ENCODE measurements at places on chromosomes 12 and 14. TPM values are rescaled to one million over a fixed set of nuclear protein-coding genes. Genes with fewer than 3 reads are reported as not detected.

Gene VPS33A
- 15.5 TPM for total RNA-seq

Gene UBE3B
- 21.6 TPM for total RNA-seq

Gene TAS2R9
- total RNA-seq = 0.25 TPM

Gene ALDH2
- total RNA-seq = 11.1 TPM

Gene NELL2
- 1,352 TPM for total RNA-seq

Gene SSTR1
- total RNA-seq = 12.0 TPM

Gene HAL
- under 0.01 TPM for total RNA-seq

Gene RNF212B
- total RNA-seq = not detected

Gene CD163L1
- total RNA-seq = 1.5 TPM

Gene CLEC14A
- 3.2 TPM for total RNA-seq

Gene SMIM41
- total RNA-seq = not detected

Gene PTGDR
- 0.49 TPM for total RNA-seq

Gene OVCH1
- 0.25 TPM for total RNA-seq

Gene CDKN1B
- 107 TPM for total RNA-seq

Gene LGR5
- under 0.01 TPM for total RNA-seq

Gene IFI27L2
- total RNA-seq = 11.3 TPM

Gene MYF6
- 0.74 TPM for total RNA-seq

Gene INSM2
- 0.25 TPM for total RNA-seq

Gene SELPLG
- 1.2 TPM for total RNA-seq

Gene LRIG3
- total RNA-seq = 12.3 TPM

Gene KCNH5
- total RNA-seq = 20.9 TPM

Gene NFATC4
- 2.5 TPM for total RNA-seq

Gene ITGB7
- total RNA-seq = 0.25 TPM

Gene LIN7A
- 28.5 TPM for total RNA-seq

Gene C12orf54
- total RNA-seq = not detected

Gene TSPAN9
- total RNA-seq = 16.2 TPM

Gene CLEC2B
- total RNA-seq = 3.7 TPM

Gene SLC15A5
- total RNA-seq = not detected

Gene GPR84
- total RNA-seq = not detected

Gene SERPINA10
- total RNA-seq = not detected

Gene AQP2
- not detected for total RNA-seq

Gene ART4
- 0.25 TPM for total RNA-seq

Gene TAS2R31
- 11.1 TPM for total RNA-seq

Gene CLEC2D
- total RNA-seq = 9.1 TPM

Gene MAP1LC3B2
- total RNA-seq = 1.2 TPM

Gene FGF6
- total RNA-seq = not detected

Gene IFI27
- total RNA-seq = 11.6 TPM

Gene ETFRF1
- total RNA-seq = 32.7 TPM

Gene DDN
- 11.1 TPM for total RNA-seq

Gene MTRFR
- 11.1 TPM for total RNA-seq

Gene ERGIC2
- total RNA-seq = 35.2 TPM

Gene CD163
- 1.5 TPM for total RNA-seq

Gene SPX
- 0.25 TPM for total RNA-seq

Gene TPH2
- not detected for total RNA-seq

Gene RND1
- total RNA-seq = 27.5 TPM

Gene PLA2G1B
- total RNA-seq = 1.2 TPM
